ENCODE measurements at places on chromosomes 2 and 18.
A peak's percentile ranks its signal among the peaks of the same experiment; 100 is the strongest.

- DNase-seq = peak; percentile 71
Observed at GRCh38 chr2:224221455-224221913, 180.4 kb downstream of the FAM124B start.

- DNase-seq = no peak
Observed at GRCh38 chr2:8296306-8296705, 385.6 kb upstream of the ID2 start.

DNA sequence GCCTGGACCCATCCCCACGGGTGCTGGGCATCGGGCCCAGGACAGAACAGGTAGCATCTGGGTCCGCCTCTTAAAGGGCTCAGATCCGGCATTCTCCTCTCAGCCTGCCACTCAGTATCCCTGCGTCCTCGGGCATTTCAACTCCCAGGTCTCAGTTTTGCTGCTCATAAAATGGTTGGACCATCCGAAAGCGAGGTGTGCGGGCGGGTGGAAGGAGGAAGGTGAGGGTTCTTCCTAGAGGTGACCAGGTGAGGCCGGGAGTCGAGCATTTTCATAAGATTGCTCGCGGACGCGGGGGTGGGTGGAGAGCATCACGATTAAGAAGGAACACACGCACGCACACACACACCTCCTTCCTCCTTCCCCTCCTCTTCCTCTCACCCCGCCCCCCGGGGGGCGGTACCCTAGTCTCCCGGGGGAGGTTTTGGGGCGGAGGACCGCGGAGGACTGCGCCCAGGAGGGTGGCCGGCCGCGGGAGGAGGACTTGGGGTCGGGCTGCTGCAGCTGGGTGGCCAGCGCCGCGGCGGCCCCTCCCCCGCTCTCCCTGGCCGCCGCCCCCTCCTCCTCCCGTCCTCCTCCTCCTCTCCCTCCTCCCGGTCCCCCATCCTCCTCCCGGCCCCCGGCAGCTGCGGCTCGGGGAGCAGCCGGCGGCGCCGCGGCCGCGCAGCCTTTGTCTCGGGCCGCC lies 97.9 kb upstream of the GPR45 start:
- DNase-seq = no peak

GRCh38 chr2:217735034-217735433 lies 267.8 kb downstream of the TNS1 start:
- DNase-seq = no peak

GRCh38 chr2:11491348-11491933 lies 25.5 kb upstream of the E2F6 start:
- DNase-seq = no peak

DNA sequence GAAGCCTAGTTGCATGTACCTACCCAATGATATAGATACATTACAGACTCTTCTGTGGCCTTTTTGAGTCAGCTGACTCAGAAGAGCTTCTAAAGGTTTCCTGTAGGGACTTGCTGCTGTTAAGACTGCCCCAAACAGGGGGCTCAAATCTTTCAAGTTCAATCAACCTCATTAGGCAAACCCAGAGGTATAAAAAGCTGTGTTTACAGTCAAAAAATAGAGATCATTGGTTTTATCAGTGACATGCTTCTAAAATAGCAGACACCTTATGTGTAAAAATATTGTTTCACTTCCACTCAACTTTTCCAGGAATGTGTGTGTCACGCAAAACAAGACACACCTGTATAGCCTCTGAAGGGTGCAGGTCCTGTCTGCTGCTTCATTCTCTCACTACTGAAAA lies 624.3 kb upstream of the FANCL start:
- DNase-seq = no peak

DNA sequence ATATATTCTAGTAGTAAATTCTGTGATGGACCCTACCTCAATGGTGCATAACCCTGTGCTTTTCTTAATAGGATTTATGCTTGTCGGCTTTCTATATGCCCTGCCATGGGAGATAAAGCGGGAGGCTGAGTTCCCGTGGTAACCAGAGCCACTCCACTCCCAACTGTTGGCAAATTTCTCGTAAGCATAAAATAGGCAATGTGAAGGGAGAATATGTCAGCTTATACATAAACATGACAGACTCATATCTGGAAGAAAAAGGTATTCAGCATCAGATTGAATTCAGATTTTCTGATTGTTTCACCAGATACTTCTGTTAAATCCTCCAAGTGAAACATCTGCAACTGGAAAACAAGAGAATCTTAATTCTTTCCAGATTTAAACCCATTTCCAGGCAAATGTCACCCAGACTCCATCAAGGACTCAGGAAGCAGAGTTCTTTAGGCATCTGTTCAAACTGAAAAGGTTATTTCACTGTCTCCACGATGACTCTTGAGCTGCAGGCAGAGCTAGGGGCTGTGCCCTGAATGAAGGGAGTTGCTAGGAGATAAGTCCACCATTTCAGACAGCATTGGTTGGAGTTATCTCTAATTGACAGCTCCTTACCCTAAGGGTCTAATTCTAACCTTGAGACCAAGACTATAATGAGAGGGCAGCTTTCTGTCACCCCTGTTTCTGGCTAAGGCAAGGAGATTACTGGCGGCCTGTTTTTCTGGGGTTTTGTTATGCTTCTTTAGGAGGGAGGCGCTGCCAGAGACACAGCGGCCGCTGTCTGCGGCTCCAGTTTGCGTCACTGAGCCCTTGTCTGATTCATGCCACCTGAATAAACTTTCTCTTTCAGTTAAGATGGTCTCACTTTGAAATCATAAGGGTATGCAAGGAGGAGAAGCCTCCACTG lies 381.3 kb downstream of the SOX11 start:
- DNase-seq = no peak

DNA sequence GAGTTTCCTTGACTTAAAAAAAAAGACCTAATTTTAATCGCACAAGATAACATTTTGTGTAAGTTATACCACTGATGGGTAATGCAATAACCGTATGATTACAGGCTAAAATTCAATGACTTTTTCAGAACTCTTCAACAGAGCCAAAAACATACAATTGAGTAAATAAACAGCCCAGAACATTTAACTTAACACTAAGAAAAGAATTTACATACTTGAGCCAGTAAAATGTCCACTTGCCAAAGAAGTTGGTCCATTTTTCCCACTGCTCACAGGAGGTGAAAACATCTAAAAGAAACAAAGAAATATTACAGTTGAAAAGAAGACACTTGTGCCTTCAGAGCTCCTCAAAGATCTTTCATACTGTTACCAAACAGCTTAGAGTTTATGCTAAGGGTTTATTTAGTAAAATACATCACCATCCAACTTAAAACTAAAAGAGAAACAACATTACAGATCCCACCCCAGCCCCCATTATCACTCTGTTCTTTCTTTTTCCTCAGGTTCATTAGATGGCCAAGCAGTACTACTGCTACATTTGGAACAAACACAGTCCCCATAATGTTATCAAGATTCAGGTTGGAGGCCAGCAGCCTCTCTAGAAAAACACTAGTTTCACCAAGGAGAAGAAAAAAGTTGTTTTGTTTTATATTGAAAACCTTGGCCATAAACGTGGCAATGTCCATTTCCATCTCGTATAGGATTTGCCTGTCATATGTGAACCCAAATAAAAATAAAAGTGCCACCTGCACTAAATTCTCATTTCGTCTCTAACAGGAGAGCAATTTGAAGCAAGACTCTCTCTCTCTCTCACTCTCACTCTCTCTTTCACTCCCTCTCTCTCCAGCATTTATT lies 2.7 kb downstream of the TCF4 start:
- DNase-seq = no peak

- DNase-seq = peak; percentile 55
Observed at GRCh38 chr2:94874277-94874997, 3.2 kb downstream of the TEKT4 start.

DNA sequence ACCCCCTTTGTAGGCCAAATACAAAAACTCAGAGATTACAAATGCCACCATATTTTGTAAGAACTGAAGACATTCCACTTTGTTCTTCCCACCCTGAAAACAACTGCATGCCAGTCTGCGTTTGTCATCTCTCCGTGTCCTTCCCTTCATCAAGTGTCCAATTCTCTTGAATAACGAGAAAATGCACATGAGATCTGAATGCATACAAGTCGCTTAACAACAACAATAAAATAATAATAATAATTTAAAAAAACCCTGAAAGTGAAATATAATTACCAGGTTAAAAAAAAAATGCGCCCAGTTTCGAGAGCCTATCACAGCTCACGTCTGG lies 2.0 kb upstream of the SETBP1 start:
- no peak for DNase-seq

- no peak for DNase-seq
Observed at GRCh38 chr2:26945991-26946750, 24.3 kb upstream of the MAPRE3 start.
